NCI-H2171 treated with DMSO at 0.1 percent for 48 hours (cell line): ENCODE measurements at places on chromosomes 1 and 21.

DNA sequence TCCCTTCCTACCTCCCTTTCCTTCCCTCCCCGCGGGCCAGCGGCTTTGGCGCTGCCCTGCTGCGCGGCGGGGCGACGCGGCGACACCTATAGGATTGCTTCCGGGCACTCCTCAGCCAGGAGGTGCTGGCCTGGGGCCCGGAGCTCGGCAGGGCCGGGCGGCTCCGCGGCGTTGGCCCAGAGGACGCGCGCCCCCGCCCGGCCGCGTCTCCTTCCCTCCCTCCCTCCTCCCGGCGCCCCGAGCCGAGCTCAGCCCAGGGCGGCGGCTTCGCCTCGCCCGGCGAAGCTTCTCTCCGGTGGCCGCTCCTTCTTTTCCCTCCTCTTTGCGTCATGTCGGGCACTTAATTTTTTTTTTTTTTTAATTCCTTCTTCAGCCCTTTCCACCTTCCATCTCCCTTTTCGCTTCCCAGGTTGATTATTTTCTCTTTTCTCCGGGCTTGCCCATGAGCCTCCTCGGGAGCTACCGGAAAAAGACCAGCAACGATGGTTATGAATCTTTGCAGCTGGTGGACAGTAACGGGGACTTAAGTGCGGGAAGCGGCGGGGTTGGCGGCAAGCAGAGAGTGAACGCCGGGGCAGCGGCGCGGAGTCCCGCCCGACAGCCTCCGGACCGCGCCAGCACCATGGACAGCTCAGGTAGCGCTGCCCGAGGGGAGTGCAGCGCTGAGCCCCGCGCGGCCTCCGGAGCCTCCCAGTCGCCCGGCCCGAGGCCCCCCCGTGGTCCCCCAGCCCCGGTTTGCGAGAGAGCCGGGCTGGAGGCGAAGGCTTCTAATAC, at the start of gene DNAJC6:
Gene DNAJC6 (plus strand): TSS at position 240 of the 774 bp plus-strand sequence. CDS start 203 bp downstream, at position 443.
- DNase-seq: peak; percentile 74

- no peak for DNase-seq
Observed at GRCh38 chr1:54207287-54207686, 7.3 kb downstream of the MRPL37 start.

DNA sequence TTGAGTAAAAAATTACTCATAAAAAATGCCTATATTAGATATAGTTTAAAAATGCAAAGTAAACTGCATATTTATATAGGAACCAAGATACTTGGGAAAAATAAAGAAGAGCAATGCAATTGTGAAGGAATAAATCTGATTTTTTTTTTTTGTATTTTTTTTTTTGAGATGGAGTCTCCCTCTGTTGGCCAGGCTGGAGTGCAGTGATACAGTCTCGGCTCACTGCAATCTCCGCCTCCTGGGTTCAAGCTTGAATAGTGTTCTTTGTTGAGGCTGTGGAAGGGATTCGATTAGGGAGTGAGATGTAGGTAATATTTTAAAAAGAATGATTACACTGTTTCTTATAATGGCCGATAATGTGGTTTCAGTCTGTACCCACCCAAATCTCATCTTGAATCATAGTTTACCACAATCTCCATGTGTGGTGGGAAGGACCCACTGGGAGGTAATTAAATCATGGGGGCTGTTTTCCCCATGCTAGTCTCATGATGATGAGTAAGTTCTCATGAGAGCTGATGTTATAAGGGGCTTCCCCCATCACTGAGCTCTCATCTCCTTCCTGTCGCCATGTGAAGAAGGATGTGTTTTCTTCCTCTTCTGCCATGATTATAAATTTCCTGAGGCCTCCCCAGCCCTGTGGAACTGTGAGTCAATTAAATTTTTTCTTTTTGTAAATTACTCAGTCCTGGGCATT, 1765.9 kb downstream of the PLA2G4A start:
- no peak for DNase-seq

DNA sequence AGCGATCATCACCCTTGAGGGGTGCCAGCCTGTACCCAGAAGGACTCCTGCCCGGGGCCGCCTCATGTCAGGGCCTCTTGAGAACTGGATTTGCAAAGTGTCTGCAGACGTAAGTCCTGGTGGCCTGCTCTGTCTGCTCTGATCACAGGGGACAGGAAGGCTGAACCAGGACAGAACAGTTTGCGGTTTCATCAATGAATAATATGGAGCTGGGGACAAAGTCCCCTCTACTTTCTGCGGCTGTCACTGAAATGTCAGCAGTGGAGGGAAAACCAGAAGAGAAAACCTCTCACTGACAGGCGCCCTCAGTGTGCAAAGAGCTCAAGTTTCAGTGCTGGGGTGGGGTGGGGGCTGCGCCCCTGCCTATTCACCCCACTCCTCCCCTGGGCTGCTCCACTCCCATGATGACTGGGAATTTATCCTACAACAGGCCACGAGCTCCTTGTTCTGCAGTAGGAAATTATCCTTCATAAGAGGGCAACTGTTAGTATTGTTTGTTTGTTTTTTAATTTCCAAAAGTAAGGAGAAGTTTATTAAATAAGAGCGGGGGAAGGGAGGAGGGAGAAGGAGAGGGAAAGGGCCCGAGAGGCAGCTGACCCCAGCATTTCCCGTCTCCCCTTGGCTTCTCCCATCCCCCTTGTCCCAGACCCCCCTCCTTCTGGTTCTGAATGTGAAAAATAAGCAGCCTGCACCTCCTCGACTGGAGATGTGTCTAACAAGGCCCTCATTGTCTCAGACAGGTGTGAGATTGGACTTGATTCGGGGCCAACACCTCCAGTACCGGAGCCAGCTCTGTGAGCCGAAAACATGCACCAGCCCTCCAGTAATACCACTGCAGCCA, 149.2 kb downstream of the CLIC6 start:
- DNase-seq: no peak

DNA sequence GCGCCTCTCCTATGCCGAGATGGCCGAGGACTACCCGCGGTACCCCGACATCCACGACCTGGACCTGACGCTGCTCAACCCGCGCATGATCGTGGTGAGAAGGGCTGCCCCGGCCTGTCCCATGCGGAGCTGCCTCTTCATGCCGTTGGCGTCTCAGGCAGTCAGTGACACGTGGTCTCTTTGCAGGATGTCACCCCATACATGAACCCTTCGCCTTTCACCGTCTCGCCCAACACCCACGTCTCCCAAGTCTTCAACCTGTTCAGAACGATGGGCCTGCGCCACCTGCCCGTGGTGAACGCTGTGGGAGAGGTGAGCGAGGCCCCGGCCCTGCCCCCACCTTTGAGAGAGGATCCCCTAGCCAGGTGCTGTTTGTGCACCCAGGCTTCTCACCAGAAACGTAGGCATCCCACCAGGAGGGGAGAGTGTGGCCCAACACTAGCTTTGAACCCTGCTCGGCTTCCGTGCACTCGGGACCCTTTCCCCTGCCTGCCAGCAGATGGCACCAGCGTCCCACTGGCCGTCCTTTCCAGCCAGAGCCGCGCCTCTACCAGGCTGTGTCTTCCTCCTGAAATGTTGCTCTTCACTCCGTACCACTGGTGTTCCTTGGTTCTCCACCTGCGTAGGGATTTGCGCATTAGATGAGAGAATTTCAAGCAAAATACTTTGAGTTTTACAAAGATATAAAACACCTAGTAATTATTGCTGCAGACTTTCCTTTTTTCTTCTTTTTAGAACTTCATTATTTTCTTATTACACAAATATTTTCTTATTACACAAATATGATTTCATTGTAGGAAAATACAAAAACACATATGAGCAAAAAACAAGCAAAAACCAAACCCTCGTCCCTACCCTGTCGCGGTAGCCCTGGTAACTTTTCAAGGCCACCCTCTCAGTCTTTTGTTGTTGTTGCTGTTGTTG, 9.0 kb downstream of the NPPA start:
- DNase-seq: peak; percentile 71

DNA sequence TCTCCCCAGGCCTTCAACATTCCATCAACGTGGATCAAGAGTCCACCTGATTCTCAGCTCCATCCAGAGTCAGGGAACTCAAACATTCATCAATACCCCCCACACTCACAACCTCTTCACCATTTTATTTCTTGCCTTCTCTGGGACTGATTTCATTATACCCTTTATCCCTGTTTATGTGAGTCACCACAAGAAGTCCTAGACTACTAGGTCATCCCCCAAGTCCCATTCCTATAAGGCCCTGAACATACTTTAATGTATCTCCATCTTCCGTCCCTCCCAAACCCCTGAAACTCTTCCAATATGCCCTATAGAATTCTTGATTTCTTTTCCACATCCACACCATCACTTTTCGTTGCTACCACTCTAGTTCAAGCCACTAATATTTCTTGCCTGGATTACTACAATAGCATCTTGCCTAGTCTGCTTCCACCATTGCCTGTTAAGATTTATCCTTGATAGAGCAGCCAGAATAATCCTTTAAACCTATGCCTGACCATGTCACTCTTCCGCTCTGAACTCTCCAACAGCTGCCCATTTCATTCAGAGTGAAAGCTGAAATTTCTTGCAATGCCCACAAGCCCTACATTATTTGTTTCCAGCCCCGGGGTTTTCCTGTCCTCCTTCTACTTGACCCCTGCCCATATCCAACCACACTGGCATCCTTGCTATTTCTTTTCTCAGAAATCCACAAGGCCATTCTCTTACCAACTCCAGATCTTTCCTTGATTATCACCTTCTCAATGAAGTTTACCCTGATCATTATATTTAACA, 9.4 kb upstream of the SAMD13 start:
- DNase-seq: no peak

DNA sequence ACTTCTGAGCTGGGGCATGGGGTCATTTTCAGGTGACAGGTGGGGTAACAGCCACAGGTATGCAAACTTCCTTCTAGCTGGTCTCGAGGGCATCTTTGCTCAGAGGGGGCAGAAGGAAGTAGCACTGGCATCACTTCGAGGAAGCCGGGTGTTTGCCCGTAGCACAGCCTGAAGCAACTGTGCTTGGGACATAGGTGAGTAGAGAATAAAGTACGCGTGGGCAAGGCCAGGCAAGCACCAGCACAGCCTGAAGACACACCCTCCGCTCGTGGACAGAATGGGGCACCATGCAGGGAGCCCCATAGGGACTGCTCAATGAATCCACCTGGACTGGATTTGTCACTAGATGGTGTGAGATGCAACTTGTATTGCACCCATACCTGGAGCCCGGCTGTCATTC, 167.1 kb downstream of the KCNJ6 start:
- no peak for DNase-seq

DNA sequence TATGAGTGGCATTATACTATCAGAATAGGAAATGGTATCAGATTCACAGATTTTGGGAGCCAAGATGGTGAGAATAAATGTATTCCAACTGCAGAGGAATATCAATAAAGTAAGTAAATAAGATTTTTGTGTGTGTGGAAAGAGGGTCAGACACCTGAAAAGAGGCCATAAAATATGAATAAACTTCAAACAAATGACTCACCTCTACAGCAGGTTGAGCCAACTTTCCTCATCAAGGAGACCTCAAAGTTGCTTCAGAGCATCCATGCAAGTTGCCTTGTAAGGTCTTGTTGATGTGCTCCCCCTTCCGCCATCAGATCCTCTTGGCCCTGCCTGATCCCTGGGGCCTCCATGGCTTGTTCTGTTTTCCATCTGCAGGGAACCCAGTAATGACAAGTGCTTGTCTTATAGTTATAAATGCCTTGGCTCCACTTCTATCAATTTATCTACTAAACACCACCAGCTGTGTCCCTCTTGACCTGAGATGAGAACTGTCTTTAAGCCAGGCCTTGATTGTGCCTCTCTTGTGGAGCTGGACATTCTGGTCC, 775.6 kb downstream of the LTN1 start:
- no peak for DNase-seq

GRCh38 chr1:176540428-176540827, 77.5 kb downstream of the PAPPA2 start:
- no peak for DNase-seq

DNA sequence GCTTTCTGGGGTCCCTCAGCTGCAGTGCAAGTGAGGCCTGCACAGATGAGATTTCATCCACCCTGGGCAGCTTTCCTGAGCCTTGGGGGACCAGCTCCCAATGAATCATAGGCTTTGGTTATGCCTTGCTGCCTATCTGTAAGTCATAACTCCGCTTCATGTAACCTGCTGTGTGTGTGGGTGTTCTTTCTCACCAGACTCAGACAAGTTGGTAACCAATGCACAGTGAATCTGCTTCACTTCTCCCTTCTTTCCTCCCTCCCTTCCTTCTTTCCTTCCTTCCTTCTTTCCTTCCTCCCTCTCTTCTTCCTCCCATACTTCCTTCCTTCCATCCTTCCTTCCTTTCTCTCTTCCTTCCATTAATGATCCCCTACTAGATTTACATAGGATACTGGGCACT, 34.4 kb upstream of the PSMB2 start:
- no peak for DNase-seq

DNA sequence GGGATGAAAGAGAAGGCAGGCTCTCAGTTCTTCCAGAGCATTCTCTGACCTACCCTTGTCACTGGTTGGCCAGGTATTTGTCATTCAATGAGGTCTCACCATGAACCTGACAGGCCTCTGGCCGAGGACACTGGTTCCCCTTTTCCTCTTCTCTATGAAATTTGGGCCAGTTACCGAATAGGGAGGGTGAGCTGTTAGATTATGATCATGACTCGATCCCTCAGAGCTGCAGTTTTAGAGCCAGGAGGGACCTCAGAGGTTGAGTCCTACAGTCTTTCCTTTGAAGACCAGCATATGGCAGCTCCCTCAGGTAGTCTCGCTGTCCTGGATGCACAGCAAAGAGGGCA, 29.5 kb upstream of the CLSTN1 start:
- no peak for DNase-seq

DNA sequence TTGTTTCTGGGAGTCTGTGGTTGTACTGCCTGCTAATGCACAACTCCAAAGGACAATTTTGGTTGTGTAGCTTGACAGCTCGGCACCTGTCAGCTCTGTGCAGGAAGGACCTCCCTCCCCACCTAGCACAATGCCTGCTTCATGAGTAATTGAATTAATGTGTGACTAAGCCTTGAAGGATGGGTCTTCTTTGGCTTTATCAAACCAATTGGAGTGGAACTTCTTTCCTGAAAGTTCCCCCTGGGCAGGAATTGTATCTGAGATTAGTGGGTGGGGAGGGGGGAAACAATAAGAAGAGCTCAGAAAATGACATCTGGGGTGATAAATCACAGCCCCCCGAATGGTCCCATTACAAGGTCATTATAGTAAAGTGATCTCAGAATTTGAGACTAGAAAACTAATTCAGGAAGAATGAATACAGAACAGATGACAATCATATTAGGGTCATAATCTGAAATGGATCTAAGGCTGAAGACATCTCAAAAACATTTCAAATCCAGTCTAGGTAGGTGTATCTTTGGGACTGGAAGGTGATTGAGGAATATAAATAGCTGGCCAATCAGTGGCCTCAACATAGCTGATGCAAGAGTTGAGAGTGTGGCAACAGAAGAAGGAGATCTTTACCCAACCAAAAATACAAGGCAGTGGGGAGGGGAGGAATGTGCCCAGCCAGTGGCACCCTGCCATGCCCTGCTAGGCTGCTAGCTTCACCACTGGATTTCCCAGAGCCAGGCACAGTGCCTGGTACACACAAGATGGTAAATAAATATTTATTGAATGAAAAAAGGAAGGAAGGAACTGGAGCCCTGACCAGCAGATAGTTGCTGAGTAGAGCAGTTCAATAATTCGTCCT, 10.1 kb upstream of the SESN2 start:
- peak; percentile 46 for DNase-seq

- peak; percentile 6 for DNase-seq
Observed at GRCh38 chr1:4655674-4656532, 1.5 kb downstream of the AJAP1 start.
